ENCODE measurements at places on chromosomes 3 and 15. TPM values are rescaled to one million over a fixed set of nuclear protein-coding genes. Genes with fewer than 3 reads are reported as not detected.

DNA sequence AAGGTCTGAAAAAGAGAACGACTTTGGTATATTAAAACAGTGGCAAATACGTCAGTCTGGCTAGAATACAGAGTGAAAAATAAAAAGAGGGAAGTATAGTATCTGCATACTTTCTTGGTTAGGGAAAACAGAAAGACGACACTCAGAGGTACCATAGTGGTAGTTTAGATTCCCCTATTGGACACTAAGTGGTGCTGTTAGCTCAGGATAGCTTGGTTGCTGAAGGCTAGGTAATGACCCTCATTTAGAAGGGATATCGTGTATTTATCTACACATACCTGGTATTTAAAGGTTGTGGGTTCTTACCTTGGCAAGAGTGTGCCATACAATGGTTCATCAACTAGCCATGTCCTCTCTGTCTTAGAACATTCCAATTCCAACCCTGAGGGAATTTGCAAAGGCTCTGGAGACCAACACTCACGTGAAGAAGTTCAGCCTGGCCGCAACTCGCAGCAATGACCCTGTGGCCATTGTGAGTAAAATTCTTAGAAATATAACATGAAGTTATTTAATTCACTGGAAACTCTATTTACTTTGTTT, 31.0 kb downstream of the TMOD2 start:
- no peak overlapping the region for H3K4me3 ChIP-seq
- no peaks in the 10 kb centered on the region for H3K27me3 ChIP-seq
- DNase-seq, result no peak
- H3K27ac ChIP-seq, result no peak overlapping the region

DNA sequence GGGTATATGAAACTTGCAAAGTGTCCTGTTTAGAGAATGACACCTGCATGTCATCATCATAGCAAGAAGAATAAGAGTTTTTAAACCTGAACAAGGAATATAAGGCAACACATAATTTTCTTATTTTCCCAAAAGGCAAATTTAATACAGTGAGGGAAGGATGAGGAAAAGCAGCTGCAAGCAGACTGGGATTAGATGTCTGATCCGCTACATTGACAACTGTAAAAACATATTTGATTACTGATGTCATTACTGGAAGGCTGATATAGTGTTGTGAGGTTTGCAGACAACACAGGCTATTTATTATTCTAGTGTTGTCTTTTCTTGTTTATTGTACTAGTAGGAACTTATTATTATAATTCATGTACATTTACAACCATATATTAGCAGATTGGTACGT, 528.7 kb downstream of the ZIC1 start:
- H3K27me3 ChIP-seq, result no peaks in the 10 kb centered on the region
- peaks cover 71% of the 10 kb centered on the region for H3K4me1 ChIP-seq
- H3K27ac ChIP-seq, result no peak overlapping the region
- DNase-seq, result no peak
- no peaks in the 10 kb centered on the region for H3K36me3 ChIP-seq
- H3K4me3 ChIP-seq, result no peak overlapping the region

- no peaks in the 10 kb centered on the region for H3K36me3 ChIP-seq
- H3K27ac ChIP-seq, result no peak overlapping the region
- no peak overlapping the region for H3K4me3 ChIP-seq
Measured at GRCh38 chr3:79534727-79535126, 233.1 kb downstream of the ROBO1 start.

DNA sequence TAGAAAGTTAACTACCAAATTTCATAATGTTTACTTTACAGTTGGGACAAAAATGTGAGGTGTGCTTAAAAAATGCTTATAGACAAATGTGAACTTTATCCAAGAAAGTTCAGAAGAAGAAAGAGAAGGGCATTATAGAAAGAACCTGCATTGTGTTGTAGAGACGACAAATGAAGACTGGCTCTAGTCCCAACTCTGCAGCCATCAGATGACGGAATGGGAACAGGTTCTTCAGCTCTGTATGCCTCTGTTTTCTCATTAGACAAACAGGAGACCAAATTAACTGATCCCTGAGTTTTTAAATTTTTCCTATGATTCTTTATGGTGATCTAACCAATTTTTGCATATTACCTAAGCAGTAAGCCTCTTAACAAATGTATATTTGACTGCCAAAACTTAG, 49.2 kb downstream of the PDZRN3 start:
- H3K4me3 ChIP-seq, result no peak overlapping the region
- no peaks in the 10 kb centered on the region for H3K36me3 ChIP-seq
- H3K27me3 ChIP-seq, result no peaks in the 10 kb centered on the region
- H3K4me1 ChIP-seq, result peaks cover 8% of the 10 kb centered on the region
- H3K27ac ChIP-seq, result no peak overlapping the region
- no peak for DNase-seq

Gene EFHB
- 0.46 TPM for total RNA-seq

Gene SCN11A
- total RNA-seq, result 0.27 TPM

Gene CD276
- total RNA-seq, result 153 TPM

All from WTC11 (cell line).